Stimulated activated CD8-positive, alpha-beta memory T cell treated with anti-CD3 and anti-CD28 coated beads, Interleukin-4, amount 100 ng/mL, for 4 hours (primary cell): ENCODE measurements at places on chromosomes 3 and 15.

GRCh38 chr3:15164340-15164739, 41.7 kb upstream of the CAPN7 start:
- no peak for DNase-seq

DNA sequence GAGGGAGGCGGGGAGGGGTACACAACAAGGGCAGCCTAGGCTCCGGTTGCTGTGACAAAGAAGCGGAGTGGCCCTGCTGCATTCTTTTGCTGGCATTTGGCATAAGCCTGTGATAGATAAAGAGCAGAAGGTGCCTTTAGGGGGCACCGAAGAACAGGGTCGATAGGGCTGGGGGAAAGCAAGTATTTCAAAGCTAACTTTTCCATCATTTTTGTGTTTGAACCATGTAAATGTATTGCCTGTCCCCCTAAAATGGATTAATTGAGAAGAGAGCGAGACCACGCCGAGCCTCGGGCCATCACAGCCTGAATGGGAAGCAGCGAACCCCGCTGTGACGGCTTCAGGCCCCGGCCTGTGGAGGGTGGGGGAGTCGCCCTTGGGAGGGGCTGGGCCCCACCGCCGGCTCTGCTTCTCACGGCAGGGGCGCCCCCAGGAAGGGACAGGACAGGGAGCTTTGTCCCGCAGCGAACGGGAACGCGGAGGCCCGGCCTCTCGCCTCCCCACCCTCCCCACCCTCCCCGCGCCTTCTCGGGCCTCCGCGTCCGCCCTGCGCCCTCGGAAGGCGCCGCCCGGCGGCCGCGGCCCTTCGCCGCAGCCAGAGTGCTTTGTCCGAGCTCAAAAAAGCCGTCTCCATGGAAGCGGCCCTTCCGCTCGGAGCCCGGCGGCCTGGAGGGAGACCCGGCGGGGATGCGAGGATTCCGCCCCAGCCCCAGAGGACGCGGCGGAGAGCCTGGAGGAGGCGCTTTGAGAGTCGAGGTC, 32.4 kb upstream of the ALDH1L1 start:
- DNase-seq, result no peak

DNA sequence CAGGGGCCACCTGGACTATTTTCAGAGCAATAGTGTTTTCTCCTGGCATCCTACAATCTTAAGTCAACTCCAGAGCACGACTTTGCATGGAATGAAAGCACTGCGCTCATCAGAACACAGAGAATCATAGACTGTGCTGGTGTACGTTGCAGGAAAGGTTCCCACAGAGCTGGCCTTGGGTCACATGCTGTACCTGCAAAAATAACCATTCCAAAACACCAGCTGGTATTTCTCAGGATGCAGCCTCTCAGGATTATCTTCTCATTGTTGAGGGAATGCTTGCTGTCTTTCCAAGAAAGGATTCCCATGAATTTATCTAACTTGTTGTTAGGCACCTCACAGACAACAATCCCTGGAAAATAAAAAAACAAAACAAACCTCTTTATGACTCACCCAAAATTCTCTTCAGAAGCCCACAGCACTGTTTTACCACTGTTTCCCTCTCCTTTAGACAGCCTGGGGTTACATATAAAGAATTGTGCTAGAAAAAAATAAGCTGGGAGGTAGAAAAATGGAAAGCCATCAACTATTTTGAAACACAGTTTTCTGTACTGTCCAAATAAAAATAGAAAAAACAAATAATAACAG, 131.7 kb downstream of the ATP8B4 start:
- no peak for DNase-seq

GRCh38 chr15:66682865-66683264, 19.2 kb upstream of the SMAD6 start:
- DNase-seq, result no peak

- DNase-seq, result no peak
Measured at GRCh38 chr3:78761126-78761525, 1006.7 kb downstream of the ROBO1 start.

GRCh38 chr3:133570937-133571320, 2.6 kb upstream of the CDV3 start:
- DNase-seq, result no peak

GRCh38 chr3:13594991-13595421, 46.1 kb downstream of the FBLN2 start:
- DNase-seq, result no peak

GRCh38 chr3:73509816-73510215, 114.9 kb downstream of the PDZRN3 start:
- no peak for DNase-seq

DNA sequence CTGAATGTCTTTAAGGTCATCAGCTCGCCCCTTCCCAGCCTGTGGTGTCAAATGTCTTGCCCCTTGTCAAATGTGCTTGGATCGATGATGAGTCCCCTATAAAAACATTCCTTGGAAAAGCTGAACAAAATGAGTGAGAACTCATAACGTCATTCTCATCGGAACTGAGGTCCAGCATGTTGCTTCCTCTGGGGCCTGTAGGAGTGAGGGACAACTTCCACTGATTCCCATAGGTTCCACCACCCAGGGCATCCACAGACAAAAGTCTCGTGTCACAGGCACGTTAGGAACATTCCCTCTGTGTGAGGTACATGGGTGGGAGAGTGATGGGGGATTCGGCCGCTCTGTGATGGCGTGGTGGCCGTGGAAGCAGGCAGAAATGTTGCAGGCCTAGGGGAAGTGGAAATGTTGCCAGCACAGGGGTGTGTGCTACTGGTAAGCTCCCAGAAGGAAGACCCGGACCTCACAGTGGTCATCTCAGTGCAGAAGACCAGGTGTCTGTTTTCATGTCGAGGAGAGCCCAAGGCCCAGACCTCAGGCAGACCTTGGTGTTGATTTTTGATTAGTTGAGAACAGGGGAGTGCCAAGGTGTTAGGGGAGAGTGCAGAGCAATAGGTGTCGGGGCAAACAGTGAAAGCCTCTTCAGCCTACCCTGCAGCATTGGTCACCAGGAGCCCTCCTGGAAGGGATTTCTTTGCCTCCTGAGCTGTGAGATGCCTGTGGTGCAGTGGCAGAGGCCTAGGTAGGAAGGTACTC, 96.8 kb downstream of the SNRPN start:
- no peak for DNase-seq

DNA sequence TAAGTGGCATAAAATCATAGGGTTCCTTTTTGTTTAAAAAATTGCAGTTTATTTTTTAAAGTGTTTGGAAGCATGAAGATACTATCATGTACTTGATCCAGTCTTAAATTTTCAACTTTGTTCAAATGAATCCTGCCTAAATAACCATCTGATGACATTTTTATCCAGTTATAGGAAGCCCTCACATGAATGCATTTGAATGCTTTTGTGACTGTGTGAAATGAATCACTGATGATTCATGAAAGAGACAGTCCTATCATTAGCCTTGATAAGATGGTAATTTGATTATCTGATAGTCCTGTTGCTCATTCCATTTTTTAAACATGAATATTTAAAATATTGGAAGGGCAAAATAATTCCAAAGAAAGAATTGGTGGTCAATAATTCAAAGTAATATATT, 401.9 kb upstream of the ROBO2 start:
- DNase-seq, result no peak

DNA sequence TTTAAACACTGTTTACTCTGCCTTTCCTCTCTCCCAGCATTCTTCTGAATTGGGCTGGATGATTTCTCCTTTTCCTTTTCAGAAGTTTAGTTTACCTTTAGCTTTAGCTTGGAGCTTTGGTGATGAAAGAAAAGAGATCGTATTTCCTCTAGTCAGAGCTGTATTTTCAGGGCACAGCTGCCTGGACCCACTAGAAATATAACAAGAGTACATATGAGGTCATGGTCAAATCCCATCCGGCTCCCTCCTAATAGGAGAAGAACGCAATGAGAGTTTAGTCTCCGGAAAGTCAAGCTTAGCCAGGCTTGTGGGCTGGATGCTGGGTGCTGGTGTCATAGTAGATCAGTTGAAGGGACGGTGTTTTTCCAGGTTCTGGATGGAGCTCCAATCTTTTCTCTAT, 177.1 kb upstream of the PFN2 start:
- DNase-seq, result no peak

- no peak for DNase-seq
Measured at GRCh38 chr3:73094129-73094528, 32.7 kb downstream of the EBLN2 start.

- DNase-seq, result no peak
Measured at GRCh38 chr3:49523756-49524747, 30.2 kb upstream of the BSN start.

DNA sequence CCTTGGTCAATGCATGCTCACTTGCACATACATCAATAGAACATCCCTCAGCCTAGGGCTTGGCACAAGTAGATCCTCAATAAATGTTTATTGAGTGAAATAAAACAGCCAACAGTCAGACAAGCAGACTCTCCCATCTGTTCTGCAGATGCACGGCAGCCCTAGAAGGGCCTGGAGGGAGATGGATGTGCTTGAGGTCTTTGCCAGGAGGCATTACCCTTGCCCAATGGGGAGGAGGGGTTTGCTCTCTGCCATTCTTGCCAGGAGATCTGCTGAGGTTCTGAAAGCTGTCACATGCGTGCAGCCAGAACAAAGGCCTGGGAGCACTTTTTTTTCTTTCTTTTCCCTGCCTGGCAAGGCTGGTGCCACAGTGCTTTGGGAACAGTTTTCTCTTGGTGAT, 349.3 kb upstream of the THRB start:
- DNase-seq, result no peak

DNA sequence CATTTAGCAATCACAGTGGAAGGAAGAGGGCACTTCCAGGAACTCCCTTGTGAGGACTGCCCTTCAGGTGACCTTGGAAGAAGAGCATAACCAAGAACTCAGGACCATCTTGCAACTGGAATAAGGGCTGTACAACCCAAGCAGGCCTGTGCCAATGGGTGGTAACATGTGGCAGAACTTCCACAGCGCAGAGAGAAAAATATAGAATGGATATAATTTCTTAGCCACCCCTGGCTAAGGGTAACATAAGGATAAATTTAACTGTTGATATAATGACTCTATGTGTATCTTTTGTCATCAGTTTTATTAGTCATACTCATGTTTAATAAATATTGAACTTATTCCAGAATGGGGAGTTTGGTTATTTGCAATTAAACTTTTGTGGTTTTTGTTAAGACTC, 13.4 kb upstream of the MFSD1 start:
- no peak for DNase-seq

GRCh38 chr3:173548261-173548660, 150.7 kb downstream of the NLGN1 start:
- DNase-seq, result no peak

DNA sequence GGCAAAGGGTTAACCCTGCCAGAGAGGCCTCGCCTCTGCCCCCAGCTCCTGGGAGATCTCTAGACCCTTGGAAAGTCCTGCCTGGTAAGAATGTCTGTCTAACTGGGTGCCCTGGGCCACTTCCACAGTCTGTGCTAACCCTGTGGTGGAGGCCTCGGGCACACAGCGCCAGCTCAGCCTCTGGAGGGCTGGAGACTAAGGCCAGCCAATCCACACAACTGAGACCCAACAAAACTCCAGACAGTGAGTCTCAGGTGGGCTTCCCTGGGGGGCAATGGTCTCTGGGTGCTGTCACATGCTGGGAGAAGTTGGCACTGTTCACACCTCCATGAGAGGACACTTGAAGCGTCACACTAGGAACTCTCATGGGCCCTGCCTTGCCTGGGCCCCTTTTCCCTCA, 19.5 kb downstream of the ZXDC start:
- DNase-seq, result no peak

- DNase-seq, result no peak
Measured at GRCh38 chr3:4751029-4751501, 228.2 kb upstream of the BHLHE40 start.

DNA sequence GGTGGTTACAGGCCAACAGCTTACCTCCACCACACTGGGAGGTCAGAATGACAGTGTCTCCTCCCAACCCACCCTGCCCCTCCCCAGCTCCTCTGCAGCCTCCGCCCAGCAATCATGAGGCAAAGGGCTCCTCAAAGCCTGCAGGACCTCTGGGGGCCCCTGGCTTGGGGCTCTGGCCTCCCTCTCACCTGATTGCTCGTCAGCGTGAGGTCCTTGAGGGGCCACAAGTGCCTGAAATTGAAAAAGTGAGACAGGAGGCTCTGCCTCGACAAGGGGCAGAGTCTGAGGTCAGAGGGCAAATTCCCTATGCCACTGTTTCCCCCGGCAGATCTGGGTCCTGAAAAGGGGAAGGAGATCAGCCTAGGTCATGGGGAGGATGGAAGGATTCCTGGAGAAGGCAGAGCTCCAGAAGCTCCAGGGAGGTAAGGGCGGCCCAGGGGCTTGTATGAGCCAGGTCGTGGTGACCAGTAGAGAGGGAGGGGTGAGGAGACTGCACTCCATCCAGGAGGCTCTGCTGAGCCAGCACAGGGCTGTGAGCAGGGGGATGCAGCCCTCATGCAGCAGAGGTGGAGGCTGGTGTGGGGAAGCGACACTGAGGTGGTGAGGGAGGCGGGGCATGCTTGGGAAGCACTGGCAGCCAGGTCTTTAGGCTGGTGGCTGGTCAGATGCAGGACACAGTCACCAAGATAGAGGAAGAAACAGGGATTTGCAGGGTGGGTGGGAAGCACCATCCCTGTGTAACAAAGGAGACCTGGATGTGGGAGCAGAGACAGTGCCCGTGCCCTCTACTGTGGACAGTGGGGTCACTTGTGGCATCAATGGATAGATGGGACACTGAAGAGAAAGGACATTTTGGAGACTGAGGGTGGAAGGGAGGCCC, 20.1 kb downstream of the ALS2CL start:
- no peak for DNase-seq

DNA sequence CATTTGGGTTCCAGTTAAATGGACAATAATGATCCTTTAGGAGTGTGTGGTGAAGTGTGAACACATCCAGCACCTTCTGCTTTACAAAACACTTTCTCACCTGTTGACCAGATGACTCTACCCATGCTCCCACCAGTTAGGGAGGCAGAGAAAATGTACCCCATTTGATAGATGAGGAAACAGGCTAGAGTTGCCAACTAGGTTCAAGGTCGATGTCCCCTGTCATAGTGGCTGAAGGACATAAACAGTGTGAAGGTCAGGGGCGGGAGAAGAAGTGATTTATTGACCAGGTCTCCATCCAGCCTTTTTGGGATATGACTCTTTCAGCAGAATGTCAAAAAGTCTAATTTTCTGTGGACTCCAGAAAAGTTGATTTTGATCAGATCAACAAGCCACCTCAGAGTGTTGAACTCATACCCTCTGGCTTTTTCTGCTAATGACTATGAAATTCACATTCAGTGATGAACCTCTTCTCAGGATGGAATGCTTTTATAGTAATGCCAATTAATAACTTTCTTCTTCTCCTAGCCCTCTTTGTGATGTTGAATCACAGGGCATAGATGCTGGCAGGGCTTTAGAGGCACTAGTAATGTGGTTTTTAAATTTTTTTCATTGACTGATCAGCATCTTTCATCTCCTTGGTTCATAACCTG, 57.5 kb downstream of the CPN2 start:
- DNase-seq, result no peak

DNA sequence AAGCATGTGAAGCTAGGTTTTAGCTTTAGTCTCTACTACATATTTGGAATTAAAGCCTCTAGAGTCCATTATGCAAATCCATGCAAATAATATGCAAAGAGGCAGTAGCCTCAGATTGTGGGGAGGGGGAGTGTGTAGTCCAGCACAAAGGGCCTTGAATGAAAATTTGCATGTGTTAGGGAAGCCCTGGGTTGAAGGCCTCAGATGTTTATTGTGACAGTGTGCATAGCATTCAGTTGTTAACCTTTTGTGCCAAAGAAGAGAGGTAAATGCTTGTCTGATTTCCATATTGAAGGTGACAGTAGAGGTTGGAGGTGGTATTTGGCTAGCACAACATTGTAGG, 24.5 kb upstream of the BFSP2 start:
- no peak for DNase-seq

- no peak for DNase-seq
Measured at GRCh38 chr3:10434144-10434937, 71.0 kb downstream of the ATP2B2 start.

GRCh38 chr3:53941950-53942349, 50.3 kb upstream of the SELENOK start:
- DNase-seq, result no peak

GRCh38 chr3:98552232-98553020, 20.6 kb downstream of the GPR15 start:
- DNase-seq, result no peak
